HT-29 (cell line): ENCODE measurements at places on chromosomes 2 and 18.

DNA sequence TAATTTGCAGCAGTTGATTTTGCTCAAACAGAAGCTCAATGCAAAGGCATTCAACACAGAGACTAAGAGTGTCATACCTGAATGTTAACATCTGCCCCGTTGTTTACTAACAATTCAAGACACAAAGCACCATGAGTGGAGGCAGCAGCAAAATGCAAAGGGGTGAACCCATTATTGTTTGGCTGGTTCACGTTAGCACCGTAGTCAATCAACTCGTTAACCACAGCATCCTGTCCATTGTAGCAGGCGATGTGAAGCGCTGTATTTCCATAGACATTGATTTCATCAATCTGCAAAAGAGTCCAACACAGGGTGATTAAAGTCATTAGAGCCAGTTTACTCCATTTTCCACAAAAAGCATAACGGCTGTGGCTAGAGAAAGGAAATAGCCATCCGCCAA, 189.3 kb downstream of the ANKRD44 start:
- no peak for DNase-seq

- DNase-seq, result no peak
Observed at GRCh38 chr18:55695091-55695490, 107.1 kb upstream of the TCF4 start.

- no peak for DNase-seq
Observed at GRCh38 chr2:2686222-2686621, 355.1 kb upstream of the MYT1L start.

GRCh38 chr18:49531678-49532153, 30.1 kb upstream of the LIPG start:
- no peak for DNase-seq

GRCh38 chr18:10010611-10011015, 96.8 kb downstream of the VAPA start:
- DNase-seq, result no peak
